Osteoblast (primary cell): ENCODE measurements at places on chromosomes 7 and 10. TPM values are rescaled to one million over a fixed set of nuclear protein-coding genes. Genes with fewer than 3 reads are reported as not detected.

Gene TMEM213
- total RNA-seq = not detected in 2 replicates

GRCh38 chr7:118689403-118689802 is 464.9 kb downstream of the ANKRD7 start:
- no peak for DNase-seq

DNA sequence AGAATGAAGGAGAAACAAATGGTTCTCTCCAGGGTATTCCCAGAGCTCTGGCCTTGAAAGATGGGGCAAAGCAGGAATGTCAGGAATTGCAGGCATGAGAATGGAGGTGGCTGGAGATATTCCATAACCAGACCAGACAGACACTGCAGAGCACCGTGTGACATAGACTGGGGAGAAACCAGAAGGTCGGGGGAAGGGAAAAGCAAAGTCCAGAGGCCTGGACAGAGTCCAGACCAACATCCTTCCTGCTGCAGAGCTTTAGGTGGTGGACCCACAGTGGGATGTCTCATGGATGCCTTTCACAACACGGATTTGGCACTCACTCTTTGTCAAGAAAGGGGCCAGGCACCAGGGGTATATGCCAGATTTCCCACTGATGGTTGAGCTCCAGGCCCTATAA is 177.2 kb upstream of the INHBA start:
- peak; percentile 88 for DNase-seq

GRCh38 chr10:24952143-24952706 is at the start of gene PRTFDC1:
PRTFDC1 (minus strand) TSS chr10:24952606; CDS start chr10:24952575, 31 bp downstream.
- DNase-seq = peak; percentile 87

Gene CLCN1
- under 0.01 TPM in 2 replicates for total RNA-seq

Gene MKX
- total RNA-seq = 6.5 and 15.3 TPM in 2 replicates

GRCh38 chr7:92717623-92717992 is 118.8 kb downstream of the CDK6 start:
- DNase-seq = no peak

DNA sequence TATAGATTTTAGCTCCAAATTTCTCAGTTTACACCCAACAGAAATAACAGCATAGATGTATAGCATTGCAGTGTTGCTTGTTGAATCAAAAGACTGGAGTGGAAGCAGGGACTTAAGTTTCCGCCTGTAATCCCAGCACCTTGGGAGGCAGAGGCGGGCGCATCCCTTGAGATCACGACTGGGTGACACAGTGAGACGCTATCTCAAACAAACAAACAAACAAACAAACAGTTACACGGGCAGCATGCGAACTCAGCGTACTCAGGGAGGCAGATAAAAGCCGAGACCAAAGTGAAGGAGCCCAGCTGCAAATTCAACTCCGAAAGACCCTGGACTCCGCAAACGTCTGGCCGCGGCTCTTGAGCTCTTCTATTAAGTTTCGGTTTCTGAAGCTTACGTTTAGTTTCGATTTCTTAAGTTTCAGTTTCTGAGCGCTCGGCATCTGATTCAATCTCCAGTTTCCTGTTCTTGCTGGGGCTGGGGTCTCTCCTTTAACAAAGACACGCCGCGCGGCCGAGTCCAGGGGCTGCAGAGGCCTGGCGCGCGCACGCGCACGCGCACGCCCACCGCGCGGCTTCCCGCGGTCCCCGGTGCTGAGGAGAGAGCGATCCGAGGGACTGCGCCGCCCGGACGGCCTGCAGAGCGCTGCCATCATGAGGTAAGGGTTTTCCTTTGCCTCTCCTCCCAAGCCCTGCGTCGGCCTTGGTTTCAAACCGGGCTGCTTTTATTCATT is at the start of gene IFIT5:
IFIT5 (plus strand) TSS at position 423 of the 733 bp plus-strand sequence; CDS start at position 654, 231 bp downstream.
- DNase-seq = peak; percentile 92

- no peak for DNase-seq
Measured at GRCh38 chr7:154729056-154729455, 273.9 kb downstream of the PAXIP1 start.

DNA sequence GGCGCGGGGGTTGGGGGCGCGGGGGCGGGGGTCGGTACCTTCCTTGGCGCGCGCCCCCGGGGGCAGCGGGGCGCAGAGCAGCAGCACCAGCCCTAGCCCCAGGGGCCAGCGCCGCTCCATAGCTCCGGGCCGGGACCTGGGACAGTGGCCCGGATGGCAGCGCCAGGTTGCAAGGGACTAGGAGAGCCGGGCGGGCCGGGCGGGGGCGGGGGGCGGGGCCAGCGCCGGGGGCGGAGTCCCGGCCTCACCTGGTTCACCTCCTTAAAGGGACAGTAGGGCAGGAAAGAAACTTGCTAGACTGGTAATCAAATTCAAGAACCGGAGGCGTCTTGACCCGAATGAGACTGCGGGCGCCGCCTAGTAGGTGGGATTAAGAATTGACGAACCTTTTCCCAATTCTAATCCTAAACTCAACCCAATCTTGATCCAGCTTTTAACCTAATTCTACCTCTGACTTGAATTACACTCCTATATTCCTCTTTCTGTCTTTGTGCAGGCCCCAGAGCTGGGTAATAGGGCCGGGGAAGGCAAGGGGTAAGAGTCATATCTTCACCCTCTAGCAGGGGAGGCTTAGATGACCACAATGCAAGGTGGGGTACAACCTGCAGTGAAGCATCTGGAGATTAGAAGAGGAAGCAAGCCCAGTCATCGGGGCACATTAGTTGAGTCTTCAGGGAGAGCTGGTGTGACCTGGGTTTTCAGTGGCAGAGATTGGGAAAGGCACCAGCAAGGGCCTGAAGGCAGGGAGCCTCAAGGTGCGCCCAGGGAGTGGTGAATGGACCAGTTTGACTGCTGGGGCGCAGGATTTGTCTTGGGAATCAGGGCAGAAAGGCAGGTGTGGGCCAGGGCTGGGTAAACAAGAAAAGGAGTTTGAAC is at the start of gene EPHA1:
EPHA1 (minus strand) TSS at position 171 of the 876 bp plus-strand sequence; CDS start at position 120, 51 bp downstream.
- DNase-seq = peak; percentile 87

GRCh38 chr7:102254521-102254920 is 32.1 kb upstream of the SH2B2 start:
- no peak for DNase-seq

Gene KDM7A
- 12.4 and 13.4 TPM in 2 replicates for total RNA-seq

GRCh38 chr10:99403674-99404073 is 26.8 kb downstream of the GOT1 start:
- DNase-seq = peak; percentile 34

DNA sequence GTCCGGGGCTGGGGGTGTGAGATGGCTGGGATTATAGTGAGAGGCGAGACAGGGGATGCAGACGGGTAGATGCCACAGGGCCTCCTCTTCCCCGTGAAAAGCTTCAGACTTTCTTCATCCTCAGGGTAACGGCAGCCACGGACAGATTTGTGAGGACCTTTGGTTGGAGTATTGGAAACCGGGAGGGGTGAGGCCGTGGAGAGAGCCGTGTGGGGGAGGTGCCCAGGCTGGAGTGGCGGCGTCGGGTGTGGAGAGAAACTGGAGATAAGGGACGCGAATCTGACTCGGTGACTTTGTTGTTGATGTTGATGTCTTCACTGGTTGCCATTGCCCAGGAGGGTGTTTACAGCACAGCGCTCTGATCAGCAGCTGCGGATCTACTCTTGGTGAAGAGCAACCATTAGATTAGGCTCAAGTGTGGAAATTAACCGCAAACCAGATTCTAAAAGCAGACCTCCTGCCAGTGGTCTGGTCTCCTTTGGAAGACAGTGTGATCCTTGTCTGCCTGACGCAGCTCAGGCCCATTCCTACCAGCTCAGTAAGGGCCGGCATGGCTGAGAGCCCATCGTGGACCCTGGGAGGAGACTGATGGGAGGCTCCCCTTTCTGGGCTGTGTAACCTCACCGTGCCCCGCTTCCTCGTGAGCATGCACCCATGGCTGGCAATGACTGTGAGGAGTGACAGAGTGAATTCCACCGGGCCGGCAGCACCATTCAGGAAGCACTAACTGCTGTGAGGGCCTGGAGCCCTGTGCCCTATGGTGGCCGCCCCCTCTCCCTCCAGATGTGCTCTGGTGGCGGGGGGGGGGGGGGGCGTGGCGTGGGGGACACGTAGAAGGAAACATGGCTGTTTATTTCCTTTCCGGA is 90.3 kb downstream of the INPP5A start:
- DNase-seq = peak; percentile 93

Gene LLCFC1
- not detected in 2 replicates for total RNA-seq

Gene OR13A1
- total RNA-seq = under 0.01 TPM in 1 of 2 replicates, not detected in the other

Gene WDR86
- total RNA-seq = 8.5 and 15.6 TPM in 2 replicates

DNA sequence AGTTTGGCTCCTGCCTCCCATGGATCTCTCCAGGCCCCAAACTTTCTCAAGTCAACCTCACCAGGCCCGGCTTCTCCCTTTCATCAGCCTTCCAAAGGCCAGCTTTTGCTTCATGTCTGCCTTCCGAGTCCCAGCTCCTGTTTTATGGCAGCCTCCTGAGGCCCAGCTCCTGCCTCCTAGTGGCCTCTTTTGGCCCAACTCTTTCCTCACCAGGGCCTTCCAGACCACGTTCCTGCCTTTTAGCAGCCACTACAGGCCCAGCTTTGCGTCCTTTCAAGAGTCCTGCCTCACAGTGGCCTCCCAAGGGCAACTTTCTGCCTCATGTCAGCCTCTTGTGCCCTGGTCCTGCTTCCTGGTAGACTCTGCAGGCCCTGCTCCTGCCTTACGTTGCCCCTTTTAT is 15.3 kb upstream of the TMEM248 start:
- peak; percentile 48 for DNase-seq

DNA sequence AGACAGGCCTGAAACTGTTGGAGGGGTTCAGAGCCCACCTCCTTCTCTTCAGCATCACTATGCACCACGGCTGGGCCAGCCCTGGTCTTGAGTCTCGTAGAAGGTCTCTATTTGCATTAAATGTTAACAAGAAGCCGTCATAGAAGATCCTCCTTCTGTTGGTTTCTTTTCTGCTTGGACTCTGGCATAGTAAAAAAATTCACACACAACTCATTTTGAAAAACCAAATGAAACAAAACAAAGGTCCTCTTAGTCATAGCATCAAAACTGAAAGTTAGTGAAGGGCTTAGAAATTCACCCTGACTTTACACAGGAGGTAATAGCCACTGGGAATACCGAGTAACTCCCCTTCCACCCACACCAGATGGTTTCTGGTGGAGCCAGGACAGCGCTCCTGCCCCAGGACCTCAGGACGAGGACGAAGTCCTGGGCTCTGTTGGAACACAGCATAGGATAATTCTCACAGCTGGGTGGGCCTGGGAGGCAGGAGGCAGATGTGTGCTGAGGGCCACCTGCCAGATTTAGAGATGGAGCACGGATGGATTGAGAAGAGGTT is 248.4 kb upstream of the KLF6 start:
- no peak for DNase-seq

GRCh38 chr10:78116361-78116760 is 82.7 kb downstream of the RPS24 start:
- no peak for DNase-seq

Gene CDC14C
- total RNA-seq = 0.29 TPM in 1 of 2 replicates, not detected in the other
